ENCODE measurements at places on chromosomes 1 and 21. TPM values are rescaled to one million over a fixed set of nuclear protein-coding genes. Genes with fewer than 3 reads are reported as not detected.

Gene TGFB2
- 11.2 TPM for total RNA-seq

Gene SPSB1
- total RNA-seq = 34.1 TPM

Gene TSTD1
- not detected for total RNA-seq

Gene CRABP2
- 8.2 TPM for total RNA-seq

Gene LYPD8
- total RNA-seq = 0.12 TPM

Gene GPX7
- not detected for total RNA-seq

Gene OSCP1
- 6.6 TPM for total RNA-seq

Gene TFF1
- 19.2 TPM for total RNA-seq

Gene TMEM79
- total RNA-seq = 7.7 TPM

Gene RAB13
- 167 TPM for total RNA-seq

Gene ECM1
- total RNA-seq = 1.5 TPM

Gene FCRL6
- total RNA-seq = not detected

Gene SLC35D1
- total RNA-seq = 8.8 TPM

Gene SGIP1
- not detected for total RNA-seq

Gene ADAM30
- not detected for total RNA-seq

Gene OR2T33
- not detected for total RNA-seq

Gene MAN1C1
- total RNA-seq = 0.93 TPM

Gene KRTAP21-2
- not detected for total RNA-seq

Gene F3
- total RNA-seq = 14.1 TPM

All from A549 treated with dexamethasone at 1 μM for 4 hours (cell line).